Keratinocyte (primary cell): ENCODE measurements at places on chromosomes 2 and 18.

DNA sequence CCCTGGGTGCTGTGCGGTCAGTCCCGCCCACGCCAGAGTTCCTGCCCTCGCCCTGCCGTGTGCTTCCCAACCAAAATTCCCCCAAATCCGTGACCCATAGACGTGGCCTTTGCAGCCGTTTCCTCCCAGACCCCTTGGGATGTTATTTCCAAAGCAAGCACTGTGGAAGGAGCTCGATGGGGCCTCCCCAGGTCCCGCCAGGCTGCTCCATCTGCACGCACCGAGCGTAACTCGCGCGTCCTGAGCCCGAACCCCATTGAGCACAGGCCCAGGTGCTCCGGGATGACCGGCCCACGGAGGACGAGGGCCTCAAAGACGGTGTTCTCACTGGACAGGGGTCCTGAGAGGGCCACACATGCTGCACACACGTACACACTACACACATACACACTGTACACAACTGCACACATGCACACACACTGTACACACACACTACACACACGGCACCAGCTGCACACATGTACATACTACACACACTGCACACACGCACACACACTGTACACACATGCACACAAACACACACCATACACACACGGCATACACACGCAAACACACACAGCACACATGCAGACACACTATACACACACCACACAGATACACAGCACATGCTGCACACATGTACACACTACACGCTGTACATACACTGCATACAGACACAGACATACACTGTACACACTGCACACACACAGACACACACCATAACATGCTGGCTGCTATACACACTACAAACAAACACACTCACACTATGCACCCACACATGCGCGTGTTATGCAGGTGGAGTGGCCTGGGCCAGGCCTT lies 431.2 kb upstream of the SALL3 start:
- no peak for DNase-seq
- H3K27me3 ChIP-seq: no peaks in the 10 kb centered on the region
- no peak overlapping the region for H3K4me3 ChIP-seq
- no peaks in the 10 kb centered on the region for H3K4me1 ChIP-seq

- no peak for DNase-seq
- peaks cover 6% of the 10 kb centered on the region for H3K27me3 ChIP-seq
- no peaks in the 10 kb centered on the region for H3K36me3 ChIP-seq
- no peak overlapping the region for H3K4me3 ChIP-seq
Observed at GRCh38 chr2:217736776-217737550, 265.8 kb downstream of the TNS1 start.

- peaks cover 4% of the 10 kb centered on the region for H3K36me3 ChIP-seq
- no peak overlapping the region for H3K27ac ChIP-seq
- H3K4me3 ChIP-seq: no peak overlapping the region
- no peak for DNase-seq
Observed at GRCh38 chr18:731185-731584, 18.8 kb upstream of the ENOSF1 start.

- no peaks in the 10 kb centered on the region for H3K36me3 ChIP-seq
- no peak overlapping the region for H3K4me3 ChIP-seq
- no peak for DNase-seq
- no peak overlapping the region for H3K27ac ChIP-seq
- H3K4me1 ChIP-seq: no peaks in the 10 kb centered on the region
Observed at GRCh38 chr18:74625157-74625556, 27.5 kb downstream of the ZNF407 start.

GRCh38 chr18:48293954-48294898 lies 115.0 kb downstream of the ZBTB7C start:
- H3K27me3 ChIP-seq: no peaks in the 10 kb centered on the region
- DNase-seq: no peak
- no peak overlapping the region for H3K27ac ChIP-seq
- peaks cover 7% of the 10 kb centered on the region for H3K4me1 ChIP-seq

DNA sequence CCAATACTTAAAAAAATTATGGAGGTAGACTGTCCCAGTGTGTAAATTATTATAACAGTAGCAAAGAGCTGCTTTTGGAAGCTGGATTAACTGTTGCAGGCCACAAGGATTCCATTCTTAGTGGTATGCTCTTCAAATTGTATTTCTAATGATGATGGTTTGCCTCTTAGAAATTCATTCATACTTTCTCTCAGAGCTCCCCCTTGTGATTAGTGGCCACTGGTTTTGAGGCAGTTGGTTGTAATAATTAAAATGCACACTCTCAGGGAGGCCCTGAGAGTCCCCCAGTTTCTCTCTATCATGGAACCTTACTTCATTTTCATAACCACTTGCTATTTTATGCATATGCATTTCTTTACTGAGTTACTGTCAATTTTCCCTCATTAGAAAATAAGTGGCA lies 122.5 kb downstream of the PLA2R1 start:
- no peak for DNase-seq
- H3K4me3 ChIP-seq: no peak overlapping the region
- peaks cover 4% of the 10 kb centered on the region for H3K36me3 ChIP-seq
- no peaks in the 10 kb centered on the region for H3K4me1 ChIP-seq

- no peak for DNase-seq
- H3K4me1 ChIP-seq: no peaks in the 10 kb centered on the region
- no peaks in the 10 kb centered on the region for H3K27me3 ChIP-seq
- no peak overlapping the region for H3K4me3 ChIP-seq
- H3K36me3 ChIP-seq: no peaks in the 10 kb centered on the region
Observed at GRCh38 chr2:3034396-3034795, 343.2 kb downstream of the EIPR1 start.

- no peak overlapping the region for H3K27ac ChIP-seq
- no peak for DNase-seq
- no peaks in the 10 kb centered on the region for H3K4me1 ChIP-seq
- no peaks in the 10 kb centered on the region for H3K27me3 ChIP-seq
Observed at GRCh38 chr2:209519906-209520305, 96.1 kb downstream of the MAP2 start.

- H3K4me3 ChIP-seq: no peak overlapping the region
- DNase-seq: no peak
Observed at GRCh38 chr2:222468346-222468745, 44.0 kb downstream of the SGPP2 start.

DNA sequence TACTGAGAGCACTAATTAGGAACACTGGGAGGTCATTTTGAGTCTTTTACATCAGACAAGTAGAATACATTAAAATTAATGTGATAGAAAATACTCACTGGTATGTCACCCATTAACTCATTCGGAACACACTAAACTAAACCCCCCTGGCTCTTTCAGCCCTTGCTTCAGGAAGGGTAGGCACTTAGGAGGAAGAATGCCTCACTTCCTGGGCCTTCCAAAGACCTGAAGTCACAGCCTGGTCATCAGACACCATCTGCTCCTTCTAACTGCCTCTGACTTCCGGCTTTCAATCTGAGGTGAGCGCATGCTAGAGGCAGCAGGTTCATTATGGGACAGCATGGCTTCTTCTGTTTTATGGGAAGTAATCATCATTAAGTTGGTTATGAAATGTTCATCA lies 451.4 kb downstream of the PID1 start:
- no peaks in the 10 kb centered on the region for H3K36me3 ChIP-seq
- H3K4me1 ChIP-seq: peaks cover 7% of the 10 kb centered on the region
- no peak overlapping the region for H3K27ac ChIP-seq
- H3K4me3 ChIP-seq: no peak overlapping the region
- no peak for DNase-seq

DNA sequence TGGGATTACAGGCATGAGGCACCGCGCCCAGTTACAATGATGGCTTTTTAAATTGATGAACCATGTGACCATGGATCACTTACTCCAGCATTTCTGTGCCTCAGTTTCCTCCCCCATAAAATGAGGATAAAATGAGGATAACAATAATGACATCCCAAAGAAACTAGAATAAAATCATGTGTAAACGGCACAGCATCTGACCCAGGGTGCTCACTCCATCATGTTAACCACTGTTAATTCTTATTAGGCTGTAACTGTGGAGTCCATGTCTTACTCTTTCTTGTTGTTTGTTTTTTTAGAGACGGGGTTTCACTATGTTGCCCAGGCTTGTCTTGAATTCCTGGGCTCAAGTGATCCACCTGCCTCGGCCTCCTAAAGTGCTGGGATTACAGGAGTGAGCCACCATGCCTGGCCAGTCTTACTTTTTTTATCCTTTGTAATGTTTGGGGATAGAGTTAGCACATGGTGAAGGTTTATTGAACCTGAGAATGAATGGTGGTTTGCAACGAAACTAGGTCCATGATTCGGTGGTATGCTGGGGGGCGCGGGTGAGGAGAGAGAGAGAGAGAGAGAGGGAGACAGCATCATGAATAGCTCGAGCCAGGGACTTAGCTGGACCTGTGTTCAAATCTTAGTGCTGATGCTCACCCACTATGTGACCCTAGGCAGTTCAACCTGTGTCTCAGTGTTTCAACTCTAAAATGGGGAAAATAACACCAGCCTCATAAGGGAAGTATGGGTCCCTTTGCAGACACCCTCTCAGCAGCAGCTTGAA lies 52.3 kb downstream of the MYCN start:
- no peak for DNase-seq
- no peaks in the 10 kb centered on the region for H3K4me1 ChIP-seq
- H3K4me3 ChIP-seq: no peak overlapping the region
- H3K27ac ChIP-seq: no peak overlapping the region
- no peaks in the 10 kb centered on the region for H3K27me3 ChIP-seq
- no peaks in the 10 kb centered on the region for H3K36me3 ChIP-seq

GRCh38 chr2:160339726-160340125 lies 139.7 kb upstream of the ITGB6 start:
- no peak overlapping the region for H3K4me3 ChIP-seq
- no peak for DNase-seq
- no peak overlapping the region for H3K27ac ChIP-seq
- no peaks in the 10 kb centered on the region for H3K36me3 ChIP-seq
- H3K4me1 ChIP-seq: no peaks in the 10 kb centered on the region

GRCh38 chr2:144165599-144166250 lies 354.2 kb downstream of the ZEB2 start:
- H3K27ac ChIP-seq: no peak overlapping the region
- no peak for DNase-seq
- H3K27me3 ChIP-seq: no peaks in the 10 kb centered on the region
- no peaks in the 10 kb centered on the region for H3K4me1 ChIP-seq
- H3K36me3 ChIP-seq: no peaks in the 10 kb centered on the region

- H3K4me1 ChIP-seq: peaks cover 13% of the 10 kb centered on the region
- H3K27me3 ChIP-seq: no peaks in the 10 kb centered on the region
- no peaks in the 10 kb centered on the region for H3K36me3 ChIP-seq
- H3K27ac ChIP-seq: no peak overlapping the region
- no peak overlapping the region for H3K4me3 ChIP-seq
Observed at GRCh38 chr2:112685271-112685884, 35.4 kb upstream of the NT5DC4 start.

DNA sequence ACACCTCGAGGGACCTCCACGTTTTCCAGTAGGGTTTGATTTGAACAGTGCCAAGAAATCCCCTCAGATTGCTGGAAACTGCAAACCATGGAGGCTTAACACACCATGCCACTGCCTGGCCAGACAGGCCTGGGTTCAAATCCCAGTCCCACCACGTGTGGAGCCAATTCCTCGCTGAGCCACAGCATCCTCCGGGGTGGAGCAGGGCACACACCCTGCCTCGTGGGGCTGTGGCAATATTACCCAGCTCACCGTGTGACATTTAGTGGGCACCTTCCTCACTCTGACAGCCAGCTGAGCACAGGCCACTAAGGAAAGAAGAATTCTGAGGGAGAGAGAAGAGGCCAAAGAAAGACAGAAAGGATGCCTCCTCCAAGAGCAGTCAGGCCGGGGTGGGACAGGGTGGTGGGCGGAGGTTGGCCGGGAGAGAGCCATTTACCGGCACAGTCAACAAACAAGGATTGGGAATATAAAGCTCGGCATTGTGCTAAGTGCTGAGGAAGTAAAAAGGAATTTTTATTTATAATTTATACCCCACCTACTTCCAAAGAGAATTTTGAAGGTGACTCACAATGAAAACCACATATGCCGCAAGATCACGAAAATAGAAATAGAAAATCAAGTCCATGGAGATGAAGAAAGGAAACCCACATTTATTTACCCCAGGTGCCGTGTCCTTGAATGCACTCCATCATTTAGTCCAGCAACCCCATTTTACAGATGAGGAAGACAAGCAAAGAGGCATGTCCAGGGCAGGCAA lies 111.5 kb downstream of the MCFD2 start:
- no peaks in the 10 kb centered on the region for H3K27me3 ChIP-seq
- no peak for DNase-seq
- H3K36me3 ChIP-seq: no peaks in the 10 kb centered on the region
- peaks cover 40% of the 10 kb centered on the region for H3K4me1 ChIP-seq
- H3K4me3 ChIP-seq: no peak overlapping the region
